T-helper 17 cell (primary cell): ENCODE measurements at places on chromosomes 11 and 22.

DNA sequence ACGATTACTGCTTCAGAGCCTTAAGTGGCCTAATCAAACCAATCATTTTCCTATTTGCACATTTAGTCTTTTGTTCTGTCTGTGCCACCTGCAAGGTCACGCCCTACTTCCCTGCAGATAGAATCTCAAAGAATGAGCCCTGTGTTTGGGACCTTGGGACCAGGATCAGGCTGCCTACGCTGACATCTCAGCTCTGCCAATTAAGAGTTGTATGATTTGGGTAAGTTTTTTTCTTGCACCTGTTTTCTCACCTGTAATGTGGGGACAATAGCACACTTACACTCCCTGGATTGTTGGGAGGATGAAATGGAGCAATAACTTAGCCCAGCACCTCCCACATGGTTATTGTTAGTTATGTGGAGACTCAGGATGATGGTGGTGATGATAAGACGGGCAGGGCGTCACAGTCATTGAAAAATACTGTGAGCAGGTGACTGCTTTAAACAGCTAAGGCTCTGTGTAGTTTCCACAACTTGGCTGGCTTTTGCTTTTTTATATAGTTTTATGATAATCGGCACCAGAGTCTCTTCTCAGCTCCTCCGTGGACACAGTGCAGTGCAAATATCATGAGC, 155.0 kb downstream of the ADAMTS15 start:
- DNase-seq: no peak

DNA sequence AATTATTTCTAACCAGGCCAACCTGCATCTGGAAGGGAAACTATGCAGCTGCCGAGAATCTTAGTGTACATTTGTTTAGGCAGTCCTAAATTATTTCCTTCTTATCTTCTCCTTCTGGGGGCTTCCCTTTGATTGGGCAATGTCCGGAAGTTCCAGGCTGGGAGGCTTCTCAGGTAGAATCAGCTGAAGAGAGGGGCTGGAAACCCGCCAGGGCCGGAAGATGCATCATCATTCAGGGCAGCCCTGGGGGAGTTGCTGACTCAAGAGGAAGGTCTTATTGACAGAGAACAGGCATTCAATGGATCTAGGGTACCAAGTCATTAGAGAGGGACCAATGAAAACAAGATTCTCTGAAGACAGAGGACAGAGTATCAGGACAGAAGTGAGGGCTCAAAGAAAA, 150.7 kb downstream of the BLID start:
- no peak for DNase-seq

DNA sequence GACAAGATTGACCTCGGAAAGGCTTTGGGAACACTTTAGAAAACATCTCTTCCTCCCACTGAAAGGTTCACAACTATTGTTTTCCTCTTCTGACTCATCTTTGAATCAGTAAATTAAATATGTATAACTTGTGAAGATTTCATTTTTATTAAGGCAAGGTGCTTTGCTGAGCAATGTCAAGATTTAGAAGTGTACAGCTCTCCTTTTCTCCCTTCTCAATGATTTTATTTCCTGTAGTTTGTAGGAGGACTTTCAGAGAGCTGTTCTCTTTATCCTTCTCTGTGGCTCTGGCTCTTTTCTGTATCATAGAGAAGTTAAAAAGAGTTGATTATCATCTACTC, 594.2 kb downstream of the METTL15 start:
- DNase-seq: no peak

DNA sequence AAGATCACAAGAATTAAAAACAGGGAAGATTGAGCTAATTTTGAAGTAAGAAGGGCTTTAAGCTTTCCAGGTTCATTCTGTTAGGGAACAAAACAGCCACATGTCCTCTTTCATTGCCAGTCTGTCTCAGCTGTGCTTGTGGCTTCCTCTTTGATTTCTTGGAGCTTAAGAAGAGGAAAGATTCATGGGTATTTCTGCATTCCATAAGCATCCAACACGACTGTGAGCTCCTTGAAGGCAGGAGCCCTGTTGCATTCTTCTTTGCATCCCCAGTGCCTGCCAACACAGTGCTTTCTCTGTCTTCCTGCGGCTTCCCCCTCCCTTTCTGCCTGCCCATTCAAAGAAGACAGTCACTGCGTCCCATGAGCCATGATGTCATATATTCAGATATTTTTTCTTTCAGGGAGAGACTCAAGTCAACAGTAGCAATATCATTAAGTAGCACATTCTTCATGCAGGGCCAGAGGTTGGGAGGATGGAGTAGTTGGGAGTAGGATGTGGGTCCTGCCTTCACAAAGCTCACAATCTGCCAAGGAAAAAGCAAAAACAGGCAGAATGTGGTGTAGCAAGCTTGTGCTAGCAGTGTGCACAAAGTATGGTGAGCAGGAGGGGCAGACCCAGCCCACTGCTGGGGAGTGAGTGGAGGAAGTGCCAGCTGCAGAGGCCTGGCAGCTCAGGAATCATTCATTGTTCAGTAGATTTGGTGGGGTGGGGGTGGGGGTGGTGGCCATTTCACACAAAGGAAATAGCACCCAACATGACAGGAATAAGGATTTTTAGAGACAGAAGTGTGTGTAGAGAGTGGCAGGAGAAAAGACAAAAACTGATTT, 162.1 kb upstream of the RASSF10 start:
- no peak for DNase-seq

DNA sequence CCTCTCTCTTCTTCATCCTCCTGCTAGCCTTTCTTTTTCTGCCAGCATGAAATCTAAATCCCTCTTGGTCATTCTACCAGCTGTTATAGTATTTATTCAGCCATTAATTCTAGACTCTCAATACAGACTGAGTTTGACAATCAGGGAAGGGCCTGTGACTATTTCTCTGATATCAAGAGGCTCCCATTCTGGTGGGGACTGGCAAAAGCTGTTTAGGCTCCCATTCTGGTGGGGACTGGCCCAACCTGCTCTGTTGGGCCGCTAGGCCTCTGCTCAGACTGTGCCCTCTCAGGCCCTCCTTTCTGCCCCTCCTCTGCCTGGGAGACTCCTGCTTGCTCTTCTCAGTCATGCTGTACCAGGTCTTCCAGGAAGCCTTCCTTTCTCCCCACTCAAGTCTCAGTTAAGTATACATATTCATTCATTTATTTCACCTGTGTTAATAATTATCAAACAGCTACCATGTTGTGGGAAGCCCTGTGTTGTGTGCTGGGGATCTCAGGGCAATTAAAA, 323.7 kb upstream of the NARS2 start:
- DNase-seq: no peak

- no peak for DNase-seq
These were observed 6.5 kb downstream of the RGL4 start for GRCh38 chr22:23697031-23697970.

- no peak for DNase-seq
These were observed 1.4 kb upstream of the PITPNM1 start for GRCh38 chr11:67506426-67507051.

DNA sequence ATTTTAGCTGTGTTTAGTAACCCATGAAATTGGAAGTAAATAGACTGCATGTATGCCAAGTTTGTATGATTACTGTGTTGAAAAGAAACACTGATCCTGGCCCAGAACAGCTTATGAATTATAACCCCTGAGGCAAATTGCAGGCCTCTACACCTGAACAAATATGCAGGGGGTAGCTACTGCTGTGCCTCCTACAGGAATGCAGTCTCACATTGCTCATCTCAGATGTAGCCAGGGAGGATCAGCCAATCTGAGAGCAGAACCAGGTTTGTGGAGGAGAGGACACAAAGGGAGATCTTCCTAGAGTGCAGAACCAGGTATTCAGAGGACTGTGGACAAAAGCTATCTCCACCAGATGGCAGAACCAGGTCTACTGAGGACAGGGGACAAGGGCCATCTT, 442.2 kb upstream of the DDI1 start:
- DNase-seq: no peak

GRCh38 chr11:66317723-66318599, 1.1 kb upstream of the CD248 start:
- DNase-seq: no peak

DNA sequence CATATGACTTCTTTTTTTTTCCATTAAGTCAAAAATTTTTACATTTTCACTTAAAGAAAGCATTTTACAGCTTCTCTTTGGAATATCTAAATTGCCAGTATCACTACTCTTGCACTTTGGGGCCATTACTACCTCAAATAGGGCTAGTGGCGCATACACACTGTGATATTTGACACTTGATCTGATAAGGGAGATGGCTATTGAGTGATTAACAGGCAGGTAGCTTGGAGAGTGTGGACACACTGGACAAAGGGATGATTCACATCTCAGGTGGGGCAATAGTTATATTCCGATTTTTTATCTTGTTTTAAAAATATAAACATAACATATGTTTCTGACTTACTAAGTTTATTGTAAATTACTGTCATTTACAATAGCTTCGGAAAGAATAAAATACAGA, 2219.9 kb downstream of the LRRC4C start:
- no peak for DNase-seq

- no peak for DNase-seq
These were observed 47.8 kb downstream of the SWAP70 start for GRCh38 chr11:9711454-9712307.

GRCh38 chr11:73538381-73538872, 59.5 kb downstream of the FAM168A start:
- DNase-seq: no peak

DNA sequence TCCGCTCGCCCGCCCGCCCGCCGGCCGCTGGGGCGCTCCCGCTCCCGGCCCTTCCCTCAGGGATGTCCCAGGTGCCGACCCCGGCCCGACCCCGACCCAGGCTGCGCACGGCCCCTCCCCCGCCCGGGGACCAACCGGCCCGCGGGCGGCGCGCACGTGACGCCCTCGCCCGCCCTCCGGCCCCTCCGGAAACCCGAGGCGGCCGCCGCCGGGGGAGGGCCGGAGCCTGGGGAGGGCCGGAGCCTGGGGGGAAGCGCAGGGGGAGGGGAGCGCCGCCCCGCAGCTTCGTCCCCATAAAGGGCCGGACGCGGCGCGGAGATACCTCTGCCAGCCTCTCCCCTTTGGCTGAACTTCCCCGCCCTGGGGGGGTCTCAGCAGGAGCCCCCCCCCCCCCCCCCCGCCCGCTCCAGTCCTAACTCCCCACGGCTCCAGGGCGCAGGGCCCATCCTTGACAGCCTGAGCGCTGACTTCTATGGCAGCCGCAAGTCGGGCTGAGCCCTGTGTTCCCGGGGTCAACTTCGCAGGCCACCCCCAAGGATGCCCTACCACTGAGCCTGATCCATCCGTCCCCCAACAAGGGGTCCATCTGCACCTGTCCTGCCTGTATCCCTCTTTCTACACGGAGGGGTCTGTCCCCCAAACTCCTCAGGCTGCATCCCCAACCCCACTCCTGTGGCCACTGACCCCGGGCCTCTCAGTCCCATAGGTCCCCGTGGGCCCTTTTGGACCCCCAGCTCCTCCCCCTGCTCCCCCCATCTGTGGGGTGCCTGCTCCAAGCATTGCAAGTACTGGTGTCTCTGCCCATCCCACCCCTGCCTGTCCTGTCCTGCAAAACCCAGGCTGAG, at the start of gene MAPK12:
MAPK12 (minus strand) TSS at position 69 of the 845 bp plus-strand sequence. CDS start 174 bp downstream, outside the sequence.
- DNase-seq: no peak

- DNase-seq: no peak
These were observed 3.9 kb upstream of the MUC15 start for GRCh38 chr11:26575946-26576345.

DNA sequence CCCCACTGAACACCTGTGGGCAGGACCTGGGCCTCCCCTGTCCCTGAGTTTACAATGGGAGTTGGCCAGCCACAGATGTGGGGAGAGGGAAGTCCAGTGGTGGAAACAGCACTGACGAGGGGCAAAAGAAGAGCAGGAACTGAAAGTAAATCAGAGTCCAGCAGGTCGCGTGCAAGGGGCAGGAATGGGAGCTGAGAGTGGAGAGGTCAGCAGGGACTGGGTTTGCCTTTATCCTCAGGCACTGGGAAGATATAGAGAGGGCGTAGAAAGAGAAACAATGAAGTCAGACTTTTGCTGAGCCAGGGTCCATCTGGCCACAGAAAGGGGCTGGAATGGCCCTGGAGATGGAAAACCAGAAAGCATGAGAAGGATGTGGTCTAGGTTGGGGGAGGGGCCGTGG, 8.5 kb downstream of the P2RY6 start:
- no peak for DNase-seq

DNA sequence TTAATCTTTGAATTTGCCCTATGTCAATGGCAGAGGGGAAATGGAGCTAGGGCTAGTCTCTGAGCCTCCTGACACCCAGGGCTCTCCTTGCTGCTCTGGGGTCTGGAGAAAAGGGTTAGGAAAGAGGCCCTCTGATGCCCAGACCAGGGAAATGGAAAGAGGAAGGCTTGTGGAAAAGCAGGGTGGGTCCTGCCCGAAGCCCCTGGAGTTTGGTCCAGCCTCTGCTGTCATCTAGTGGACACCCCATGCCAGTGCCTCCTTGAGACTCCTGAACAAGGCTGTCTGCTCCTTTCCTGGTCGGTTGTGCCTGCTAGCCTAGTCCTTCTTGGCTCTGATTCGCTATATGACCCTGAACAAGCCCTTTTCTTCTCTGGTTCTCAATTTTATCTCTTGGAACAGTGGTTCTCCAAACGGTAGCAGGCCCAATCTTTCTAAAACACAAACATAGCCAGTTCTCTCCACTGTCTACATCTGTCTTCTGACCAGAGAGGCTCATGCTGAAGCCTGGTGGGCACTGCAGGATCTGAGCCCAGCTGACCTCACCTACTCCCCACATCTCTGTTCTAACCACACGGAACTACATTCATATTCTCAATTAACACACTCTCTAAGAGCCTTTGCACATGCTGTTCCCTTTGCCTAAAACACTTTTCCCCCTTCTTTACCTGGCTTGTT, 8.8 kb upstream of the PLA2G3 start:
- no peak for DNase-seq

GRCh38 chr11:116791002-116791812, 472 bp downstream of the APOA5 start:
- peak; percentile 71 for DNase-seq

DNA sequence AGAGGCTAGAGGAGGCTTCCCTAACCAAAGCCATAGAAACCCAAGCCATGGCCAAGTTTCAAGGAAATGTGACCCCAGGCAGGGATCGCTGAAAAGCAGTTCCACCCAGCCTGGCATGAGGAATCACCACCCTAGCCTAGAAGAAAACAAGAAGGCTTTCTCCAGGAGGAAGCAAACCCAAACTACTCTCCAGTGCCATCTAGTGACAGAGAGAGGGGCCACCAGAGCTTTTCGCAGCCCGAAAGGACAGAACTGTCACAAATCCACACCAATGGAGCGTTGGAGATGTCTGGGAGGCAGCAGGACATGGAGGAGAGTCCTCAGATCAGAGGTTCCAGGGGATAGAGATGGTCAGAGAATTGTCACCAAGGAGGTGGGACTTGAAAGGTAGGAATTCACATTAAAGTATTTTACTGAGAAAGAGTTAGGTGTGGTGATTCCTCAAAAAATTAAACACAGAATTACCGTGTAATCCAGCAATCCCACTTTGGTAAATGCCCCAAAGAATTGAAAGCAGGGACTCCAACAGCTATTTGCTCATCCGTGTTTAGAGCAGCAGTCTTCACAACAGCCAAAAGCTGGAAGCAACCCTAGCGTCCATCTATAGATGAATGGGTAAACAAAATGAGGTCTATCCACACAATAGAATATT, 67.3 kb upstream of the NUP50 start:
- no peak for DNase-seq

GRCh38 chr11:70842701-70843100, 409.7 kb downstream of the SHANK2 start:
- no peak for DNase-seq
